Adrenal gland (tissue), 19 donors: ENCODE measurements at places on chromosomes 12 and 14. TPM values are rescaled to one million over a fixed set of nuclear protein-coding genes. Genes with fewer than 3 reads are reported as not detected.

DNA sequence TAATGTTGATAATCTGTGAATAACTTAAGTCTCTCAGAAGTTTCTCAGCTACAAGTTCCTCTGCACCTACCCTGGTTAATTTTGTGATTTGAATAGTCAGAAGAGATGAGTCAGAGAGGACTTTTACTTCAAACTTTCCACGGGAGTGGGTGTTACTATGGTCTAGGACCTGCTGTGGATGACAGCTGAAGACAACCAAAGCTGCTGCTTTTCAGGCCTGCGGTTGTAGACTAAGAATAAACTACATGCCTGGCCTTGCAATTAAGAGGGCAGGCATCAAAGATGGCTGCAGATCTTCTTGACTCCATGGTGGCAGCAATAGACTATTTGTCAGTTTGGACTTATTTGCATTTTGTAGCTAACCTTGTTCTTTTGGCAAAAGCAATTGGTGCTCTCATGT, 227.1 kb upstream of the KRR1 start:
- no peaks in the 10 kb centered on the region for H3K4me1 ChIP-seq
- no peak overlapping the region for H3K27ac ChIP-seq
- no peaks in the 10 kb centered on the region for H3K36me3 ChIP-seq
- no peaks in the 10 kb centered on the region for H3K27me3 ChIP-seq

Gene SAMD15
- 1.5 TPM for total RNA-seq

Gene PRIMA1
- total RNA-seq = 1.7 TPM

- no peaks in the 10 kb centered on the region for H3K4me1 ChIP-seq
- no peak for DNase-seq
- no peaks in the 10 kb centered on the region for H3K27me3 ChIP-seq
- no peaks in the 10 kb centered on the region for H3K36me3 ChIP-seq
Observed at GRCh38 chr12:106527356-106527755, 55.4 kb upstream of the RFX4 start.

DNA sequence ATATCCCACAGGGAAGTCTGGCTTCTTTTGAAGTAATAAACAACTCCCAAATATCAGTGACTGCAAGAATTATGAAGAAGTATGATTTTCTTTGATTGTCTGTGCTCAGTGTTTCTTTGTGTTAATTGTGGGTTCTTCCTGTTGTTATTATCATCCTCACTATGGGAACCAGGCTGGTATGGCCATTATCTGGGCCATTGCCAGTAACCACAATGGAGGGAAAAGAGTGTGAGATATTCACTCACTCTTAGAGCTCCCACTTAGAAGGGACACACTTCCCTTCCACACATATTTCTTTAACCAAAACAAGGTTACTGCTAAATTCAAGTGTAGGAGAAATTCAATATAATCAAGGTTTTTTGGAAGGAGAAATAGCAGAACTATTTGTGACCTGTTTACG, 503.7 kb downstream of the SLC6A15 start:
- H3K27ac ChIP-seq = no peak overlapping the region
- no peak overlapping the region for H3K4me3 ChIP-seq
- DNase-seq = no peak
- no peaks in the 10 kb centered on the region for H3K36me3 ChIP-seq
- H3K27me3 ChIP-seq = no peaks in the 10 kb centered on the region

Gene DUSP16
- 170 TPM for total RNA-seq
